ENCODE measurements at places on chromosomes 7 and 10.

DNA sequence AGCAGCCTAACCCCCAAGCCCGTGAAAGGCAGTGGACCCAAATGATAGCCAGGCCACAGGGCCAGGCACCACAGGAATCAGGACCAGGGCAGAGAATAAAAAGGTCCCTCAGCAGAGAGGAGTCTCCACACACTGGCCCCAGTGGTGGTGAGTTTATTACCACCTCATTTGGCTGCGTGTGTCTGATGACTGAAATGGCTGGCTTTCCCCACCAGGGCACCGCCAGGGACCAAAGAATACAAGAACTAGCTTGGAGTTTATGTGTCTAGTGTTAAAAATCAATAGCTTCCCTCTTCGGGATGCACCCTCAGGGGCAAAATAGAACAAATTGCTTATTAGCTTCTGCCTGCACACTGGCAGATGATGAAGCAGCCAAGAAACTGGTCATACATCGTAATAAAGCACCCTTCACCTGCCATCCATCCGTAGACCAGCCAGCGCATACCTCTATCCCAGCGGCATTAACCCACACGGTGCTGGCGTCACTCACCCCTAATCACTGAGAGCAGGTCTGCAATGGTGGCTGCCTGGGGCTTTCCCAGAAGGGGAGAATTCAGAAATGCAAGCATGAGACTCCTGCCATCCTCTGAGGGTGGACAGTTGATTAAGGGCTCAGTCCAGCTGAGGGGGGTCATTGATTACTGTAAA lies 223.7 kb upstream of the ZMIZ1 start:
- no peak for DNase-seq

DNA sequence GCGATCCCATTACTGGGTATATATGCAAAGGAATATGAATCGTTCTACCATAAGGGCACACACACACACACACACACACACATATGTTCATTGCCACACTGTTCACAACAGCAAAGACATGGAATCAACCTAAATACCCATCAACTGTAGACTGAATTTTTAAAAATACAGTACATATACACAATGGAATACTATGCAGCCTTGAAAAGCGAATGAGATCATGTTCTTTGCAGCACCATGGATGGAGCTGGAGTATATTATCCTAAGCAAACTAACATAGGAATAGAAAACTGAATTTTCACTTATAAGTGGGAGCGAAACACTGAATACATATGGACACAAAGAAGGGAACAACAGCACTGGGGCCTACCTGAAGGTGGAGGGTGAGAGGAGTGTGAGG lies 72.5 kb downstream of the MARCHF5 start:
- DNase-seq, result no peak

DNA sequence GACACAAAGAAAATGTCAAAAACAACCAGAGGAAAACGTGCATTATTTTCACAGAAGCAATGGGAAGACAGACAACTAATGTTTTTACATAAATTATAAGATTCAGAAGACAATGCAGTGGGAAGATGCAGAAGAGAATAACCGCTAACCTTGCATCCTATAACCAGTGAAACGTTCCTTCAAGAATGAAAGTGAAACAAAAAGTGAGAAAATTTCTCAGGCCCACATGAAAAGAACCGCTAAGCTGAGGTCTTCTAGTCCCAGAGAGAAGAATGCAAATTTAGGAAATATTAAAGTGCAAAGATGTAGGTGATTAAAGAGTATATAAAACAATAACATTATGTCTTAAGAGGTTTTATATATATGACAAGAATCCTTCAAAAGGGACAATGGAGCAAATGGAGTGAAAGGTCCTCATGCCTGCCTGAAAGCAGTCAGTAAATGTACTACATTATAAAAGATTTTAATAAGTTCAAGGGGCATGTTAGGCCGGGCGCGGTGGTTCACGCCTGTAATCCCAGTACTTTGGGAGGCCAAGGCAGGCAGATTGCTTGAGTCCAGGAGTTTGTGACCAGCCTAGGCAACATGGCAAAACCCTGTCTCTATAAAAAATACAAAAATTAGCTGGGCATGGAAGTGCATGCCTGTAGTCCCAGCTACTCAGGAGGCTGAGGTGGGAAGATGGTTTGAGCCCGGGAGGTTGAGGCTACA lies 43.1 kb upstream of the DDC start:
- DNase-seq, result no peak

DNA sequence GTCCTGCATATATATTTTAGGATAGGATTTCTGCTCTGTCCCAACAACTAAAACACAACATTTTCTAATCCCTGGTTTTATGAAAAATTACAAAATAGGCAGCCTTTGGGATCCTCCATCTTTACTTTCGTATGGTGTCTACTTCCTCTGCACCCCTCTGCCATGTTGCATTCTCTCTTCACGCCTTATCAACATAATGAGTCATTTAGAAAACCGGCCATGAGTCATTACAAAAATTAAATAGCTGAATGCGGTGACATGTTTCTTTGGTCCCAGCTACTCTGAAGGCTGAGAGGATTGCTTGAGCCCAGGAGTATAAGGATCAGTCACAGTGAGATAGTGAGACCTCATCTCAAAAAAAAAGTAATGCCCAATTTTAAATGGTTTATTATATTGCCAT lies 148.1 kb upstream of the CELF2 start:
- DNase-seq, result no peak

DNA sequence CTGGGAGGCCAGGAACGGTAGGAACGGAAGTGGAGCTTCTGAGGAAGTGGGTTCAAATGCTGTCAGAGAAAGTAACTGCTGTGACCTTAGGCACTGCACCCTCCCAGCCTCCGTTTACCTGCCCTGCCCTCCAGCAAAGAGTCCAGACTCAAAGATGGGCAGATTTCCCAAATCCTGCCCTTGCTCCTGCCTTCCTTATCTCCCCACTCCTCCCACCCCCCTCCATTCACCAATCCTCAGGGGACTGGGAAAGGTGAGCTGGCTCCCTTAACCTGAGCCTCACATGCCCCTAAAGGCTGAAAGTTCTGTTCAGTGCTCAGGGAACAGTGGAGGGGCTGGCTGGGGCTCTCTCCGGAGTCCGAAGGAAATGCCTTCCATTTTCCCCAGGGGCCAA lies 161.6 kb downstream of the SH3PXD2A start:
- DNase-seq, result no peak

Measured in body of pancreas (tissue), 4 donors.